ENCODE measurements at places on chromosomes 3 and 15.

DNA sequence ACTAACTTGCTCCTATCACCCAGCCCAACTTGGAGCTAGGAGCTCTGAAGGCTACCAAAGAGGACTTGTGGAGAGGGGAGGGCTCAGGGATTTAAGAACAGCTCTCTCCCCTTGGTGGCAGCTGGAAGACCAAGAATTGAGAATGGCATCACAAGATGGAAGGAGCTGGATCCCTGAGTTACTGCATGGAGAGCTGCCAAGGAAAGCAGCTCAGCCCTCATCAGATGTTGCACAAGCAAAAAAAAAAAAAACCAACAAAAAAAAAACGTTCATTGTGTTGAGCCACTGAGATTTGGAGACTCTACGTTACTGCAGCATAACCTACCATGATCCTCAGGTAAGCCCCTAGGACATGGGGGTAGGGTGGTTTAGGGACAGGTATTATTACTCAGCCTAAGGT, 41.0 kb downstream of the ITGB5 start:
- no peak for DNase-seq

DNA sequence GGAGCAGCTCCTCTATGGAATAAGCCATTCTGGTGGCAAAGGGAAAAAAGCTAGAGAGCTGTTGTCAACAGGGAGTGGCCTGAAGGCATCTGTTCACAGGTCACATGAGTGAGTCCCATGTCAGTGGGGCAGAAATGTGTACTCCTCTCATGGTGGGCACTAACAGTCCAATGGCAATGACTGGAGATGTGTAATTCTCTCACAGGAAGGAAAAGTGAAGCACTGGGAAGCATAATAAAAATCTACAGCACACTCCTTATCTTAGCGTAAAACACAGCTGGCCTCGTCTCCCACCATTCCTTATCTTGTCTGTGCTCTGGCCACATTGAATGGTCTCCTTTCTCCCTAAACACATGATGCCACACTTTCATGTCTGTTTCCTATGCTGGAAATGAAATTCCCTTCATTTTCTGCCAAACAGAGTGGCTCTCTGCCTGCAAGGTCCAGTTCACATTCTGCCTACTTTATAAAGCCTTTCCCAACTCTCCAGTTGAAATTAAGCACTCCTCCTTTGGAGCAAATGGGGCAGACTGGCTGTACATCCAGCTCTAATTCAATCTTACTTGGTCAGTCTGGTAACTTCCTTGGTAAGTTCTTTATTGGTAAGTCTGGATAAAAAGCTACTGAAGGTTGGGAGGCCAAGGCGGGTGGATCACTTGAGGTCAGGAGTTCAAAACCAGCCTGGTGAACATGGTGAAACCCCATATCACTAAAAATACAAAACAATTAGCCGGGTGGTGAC, 139.8 kb downstream of the RPL22L1 start:
- no peak for DNase-seq

DNA sequence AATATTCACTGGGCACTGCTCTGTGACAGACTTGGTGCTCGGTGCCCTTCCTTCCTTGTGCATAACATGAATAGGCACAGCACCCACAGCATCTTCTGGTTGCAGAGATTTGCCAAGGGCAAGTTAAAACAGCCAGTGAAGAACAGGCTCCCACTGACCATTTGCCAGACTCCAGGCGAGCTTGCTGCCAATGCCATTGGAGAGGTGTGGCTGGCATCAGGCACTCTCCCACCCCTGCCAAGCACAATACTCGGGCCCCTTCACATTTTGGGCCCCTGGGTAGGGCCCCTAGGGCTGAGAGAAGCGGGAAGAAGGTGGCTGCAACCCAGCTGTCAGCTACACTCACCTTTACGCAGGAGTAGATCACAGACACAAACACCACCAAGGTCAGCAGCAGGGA, 112.1 kb downstream of the SEC22A start:
- DNase-seq = no peak

DNA sequence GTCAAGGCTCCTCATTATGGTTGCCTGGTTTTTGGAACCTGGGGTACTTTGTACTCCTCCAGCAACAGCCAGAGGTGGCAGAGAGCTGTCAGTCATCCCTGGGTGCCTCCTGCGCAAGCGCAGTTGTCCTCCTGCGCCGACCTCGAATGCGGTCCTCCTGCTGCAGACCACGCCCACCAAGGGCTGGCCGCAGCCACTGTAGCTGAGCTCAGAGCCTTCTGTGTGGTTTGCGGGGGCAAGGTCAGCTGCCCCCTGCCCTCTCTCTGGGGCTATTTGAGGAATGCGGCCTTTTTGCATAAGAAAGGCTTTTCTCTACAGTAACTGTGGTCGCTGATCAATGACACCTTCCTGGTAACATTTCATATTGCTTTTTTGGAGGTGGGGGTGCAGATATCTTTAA, 131.3 kb upstream of the SNRPN start:
- no peak for DNase-seq

DNA sequence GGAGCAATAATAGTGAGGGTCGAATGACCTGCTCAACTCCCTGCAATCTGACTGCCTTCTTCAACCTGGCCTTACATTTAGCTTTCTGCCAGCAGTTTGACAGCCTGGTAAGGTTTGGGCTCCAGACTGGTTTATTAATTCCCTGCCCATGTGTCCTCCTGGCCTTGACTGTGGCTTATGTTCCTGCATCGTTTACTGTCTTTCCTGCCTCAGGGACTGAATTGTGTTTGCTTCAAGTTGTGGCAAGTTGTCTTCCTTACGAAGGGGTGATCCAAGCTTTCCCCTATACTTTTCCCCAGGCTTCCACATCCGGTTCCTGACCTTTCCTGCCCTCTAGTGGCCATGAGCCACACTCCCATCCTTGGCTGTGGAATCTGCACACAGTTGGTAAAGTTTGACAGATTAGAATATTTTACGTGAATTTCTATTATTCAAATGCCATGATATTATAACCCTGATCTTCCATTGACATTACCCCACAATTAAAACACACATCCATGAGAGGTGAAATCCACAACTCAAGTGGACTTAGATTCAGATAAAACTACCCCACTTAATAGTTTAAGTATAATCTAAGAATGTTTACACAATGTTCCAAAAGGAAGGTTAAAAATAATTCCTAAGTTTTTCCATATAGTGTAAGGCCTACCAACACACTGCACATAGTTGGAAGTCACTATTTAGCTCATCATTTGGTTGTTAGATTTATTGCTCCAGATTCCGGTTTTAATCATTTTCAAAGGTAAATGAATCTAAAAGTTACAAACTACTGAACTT, 95.7 kb downstream of the NEDD4 start:
- no peak for DNase-seq

GRCh38 chr15:72307026-72307425, 12.9 kb downstream of the CELF6 start:
- DNase-seq = no peak

GRCh38 chr15:83762367-83762766, 108.4 kb downstream of the ADAMTSL3 start:
- no peak for DNase-seq

- no peak for DNase-seq
These were observed 123.2 kb downstream of the MFSD1 start for GRCh38 chr3:158925021-158925420.

GRCh38 chr3:63309768-63310167, 31.7 kb downstream of the SYNPR start:
- no peak for DNase-seq

DNA sequence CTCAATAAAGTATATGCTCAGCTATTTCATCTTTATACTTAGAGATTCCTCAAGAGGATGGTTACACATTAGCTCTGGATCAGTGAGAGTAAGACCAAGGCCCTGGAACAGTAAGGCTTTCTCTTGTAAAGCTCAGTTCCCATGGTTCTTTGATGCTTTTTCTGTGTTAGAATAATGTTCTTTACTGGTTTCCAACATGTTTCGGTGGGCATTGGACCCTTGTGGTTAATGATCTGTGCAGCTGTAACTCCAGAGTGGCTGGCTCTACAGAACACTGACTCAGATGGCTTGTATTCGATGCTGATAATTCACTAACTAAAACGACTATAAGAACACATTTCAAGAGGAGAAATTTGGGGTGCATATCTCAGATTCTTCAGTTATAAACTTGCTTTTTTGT, 114.7 kb downstream of the AKAP13 start:
- no peak for DNase-seq

GRCh38 chr3:39135170-39135805, 18.1 kb downstream of the CSRNP1 start:
- no peak for DNase-seq

- no peak for DNase-seq
These were observed 201.6 kb downstream of the PDZRN3 start for GRCh38 chr3:73423116-73423515.

DNA sequence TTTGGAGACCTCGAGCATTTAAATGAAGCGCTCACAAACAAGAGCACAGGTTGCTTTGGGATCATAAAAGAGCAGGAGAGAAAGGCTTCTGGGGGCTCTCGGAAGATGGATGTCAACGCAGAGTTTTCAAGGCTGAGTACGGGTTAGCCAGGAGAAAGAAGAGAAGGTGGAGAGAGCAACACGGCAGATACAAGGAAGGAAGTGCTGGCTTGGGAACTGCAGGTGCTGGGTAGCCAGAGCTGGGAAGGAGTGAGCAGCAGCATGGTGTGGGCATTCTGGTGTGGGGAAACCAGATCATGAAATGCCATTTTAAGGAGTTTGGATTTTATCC, 580 bp upstream of the RUBCN start:
- no peak for DNase-seq

DNA sequence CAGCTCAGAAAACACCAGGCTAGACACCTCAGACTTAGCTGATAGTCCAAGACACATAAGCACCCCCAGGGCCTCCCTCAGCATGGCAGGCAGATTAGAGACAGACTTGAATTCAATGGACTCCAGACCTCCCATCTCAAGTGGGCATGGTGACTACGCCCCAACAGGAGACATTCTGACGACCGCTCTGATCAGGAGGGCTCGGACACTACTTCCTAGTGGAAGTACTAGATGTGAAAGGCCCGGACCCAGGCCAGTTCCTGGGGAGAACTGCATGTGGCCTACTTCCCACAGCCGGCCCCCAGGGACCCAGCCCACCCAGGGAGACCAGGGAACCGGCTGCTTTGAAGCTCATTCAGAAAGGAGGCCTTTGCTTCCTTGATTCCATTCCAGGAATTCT, 16.9 kb downstream of the POC1A start:
- no peak for DNase-seq

DNA sequence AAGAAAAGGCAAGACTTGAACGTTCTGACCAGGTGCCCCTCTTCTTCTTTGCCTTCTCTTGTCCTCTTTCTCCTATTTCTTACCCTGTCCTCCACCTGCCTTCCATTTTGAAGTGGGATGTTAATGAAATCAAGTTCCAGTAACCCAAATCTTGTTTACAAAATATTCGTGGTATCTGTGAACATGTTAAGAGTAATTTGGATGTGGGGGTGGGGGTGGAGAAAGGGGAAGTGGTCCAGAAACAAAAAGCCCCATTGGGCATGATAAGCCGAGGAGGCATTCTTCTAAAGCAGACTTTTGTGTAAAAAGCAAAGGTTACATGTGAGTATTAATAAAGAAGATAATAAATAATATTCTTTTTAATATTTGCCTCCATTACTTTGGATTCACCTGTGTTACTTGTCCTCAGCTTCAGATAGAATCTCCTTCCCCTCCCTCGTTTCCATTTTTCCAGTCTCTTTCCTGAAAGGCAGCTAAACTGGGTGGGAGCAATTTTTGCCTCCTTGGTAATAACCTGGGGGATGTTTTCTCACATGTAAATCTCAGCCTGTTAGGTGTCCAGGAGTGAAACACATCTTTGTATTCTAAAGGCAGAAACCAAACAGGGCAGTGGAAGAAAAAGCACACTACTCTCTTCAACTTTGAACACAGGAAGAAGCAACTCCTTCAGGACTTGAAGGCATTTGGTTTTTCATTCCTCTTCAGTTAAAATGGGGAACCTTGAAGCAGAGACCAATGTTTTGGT, 3.2 kb downstream of the CHST2 start:
- DNase-seq = no peak

DNA sequence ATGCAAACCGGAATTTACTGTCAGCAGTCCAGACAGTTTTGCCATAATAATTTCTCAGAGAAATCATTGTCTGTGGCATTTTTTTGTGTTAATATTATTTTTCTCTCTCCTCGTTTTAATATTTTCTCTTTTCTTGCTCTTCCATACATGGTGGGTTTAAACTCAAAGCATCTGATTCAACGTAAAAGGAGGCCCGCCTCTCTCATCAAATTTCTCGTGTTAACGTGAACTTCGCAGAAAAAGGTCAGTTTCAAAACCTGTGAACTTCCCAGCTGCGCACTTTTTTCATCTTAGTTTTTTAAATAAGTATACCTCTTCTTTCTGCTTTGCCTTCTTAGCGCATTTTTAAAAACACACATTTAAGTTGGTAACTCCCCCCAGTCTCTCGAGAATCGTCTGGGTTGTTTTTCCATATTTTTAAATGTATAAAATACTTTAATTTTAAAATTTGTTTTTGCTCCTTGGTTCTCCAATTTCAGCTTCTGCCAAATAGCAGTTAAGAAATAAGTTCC, 9.1 kb downstream of the SHOX2 start:
- DNase-seq = no peak

- no peak for DNase-seq
These were observed 84.3 kb downstream of the ADAMTS7 start for GRCh38 chr15:78726870-78727551.

- DNase-seq = peak; percentile 61
These were observed 259.1 kb upstream of the TPM1 start for GRCh38 chr15:62783303-62783957.

GRCh38 chr15:91891788-91892345, 38.4 kb downstream of the SLCO3A1 start:
- DNase-seq = no peak

DNA sequence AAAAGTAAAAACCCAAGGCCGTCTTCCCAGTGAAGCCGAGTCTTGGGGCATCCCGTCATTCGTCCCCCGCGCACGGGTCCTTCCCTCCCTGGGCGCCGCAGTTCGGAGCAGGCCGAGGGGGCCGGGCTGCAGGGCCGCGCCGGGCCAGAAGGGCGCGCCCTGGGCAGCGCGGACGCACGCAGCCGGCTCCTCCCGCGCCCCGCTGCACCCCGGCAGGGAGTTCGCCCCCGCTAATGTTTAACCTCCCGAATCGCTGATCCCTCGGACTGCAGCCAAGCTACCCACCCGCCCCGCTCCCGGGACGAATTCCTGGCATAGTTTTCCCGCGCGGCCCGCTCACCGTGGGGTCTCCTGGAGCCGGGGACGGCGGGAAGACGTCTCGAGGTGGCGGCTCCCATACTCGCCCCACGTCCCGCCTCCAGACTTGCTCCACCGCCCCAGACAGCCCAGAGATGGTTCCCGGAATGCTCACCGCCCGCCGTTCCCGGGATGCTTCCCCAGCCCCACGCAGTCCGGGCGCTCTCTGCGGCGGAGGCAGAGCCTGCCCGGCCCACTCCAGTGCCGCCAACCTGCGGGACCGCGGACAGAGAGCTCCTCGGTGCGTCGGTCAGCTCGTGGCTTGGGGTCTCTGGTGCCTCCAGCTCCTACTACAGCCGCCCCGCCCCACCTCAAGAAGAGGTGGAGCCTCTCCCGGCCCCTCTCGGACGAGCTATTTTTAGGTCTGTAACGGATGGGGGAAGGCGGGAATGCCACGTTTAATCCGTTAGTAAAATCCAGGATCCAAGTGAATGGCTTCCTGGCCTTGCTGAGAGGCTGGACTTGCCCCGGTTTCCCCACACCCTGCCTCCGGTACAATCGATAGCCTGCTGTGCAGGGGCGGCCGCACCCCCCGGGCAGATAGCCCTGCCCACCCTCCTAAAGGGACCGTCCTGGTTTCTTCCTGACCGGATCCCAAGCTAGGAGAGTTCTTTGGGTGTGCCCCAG, at the start of gene DZIP1L:
Gene DZIP1L (minus strand): TSS at position 621 of the 984 bp plus-strand sequence. CDS start 11,637 bp downstream, outside the sequence.
- DNase-seq = peak; percentile 38

- no peak for DNase-seq
These were observed 23.5 kb upstream of the JMJD7 start for GRCh38 chr15:41804361-41804760.

- DNase-seq = no peak
These were observed 24.9 kb downstream of the SIAH2 start for GRCh38 chr3:150737874-150738679.

Measured in AG09319 (cell line).